ENCODE measurements at places on chromosomes 4 and X.

- DNase-seq, result no peak
These were observed 8.5 kb upstream of the GRIA3 start for GRCh38 chrX:123175366-123176122.

- no peak for DNase-seq
These were observed at the start of gene TCEAL9 for GRCh38 chrX:103356130-103356798. TCEAL9 (plus strand) TSS chrX:103356506; CDS start chrX:103357685, 1,179 bp downstream.

GRCh38 chr4:33037464-33037863, 2317.3 kb downstream of the PCDH7 start:
- DNase-seq, result no peak

DNA sequence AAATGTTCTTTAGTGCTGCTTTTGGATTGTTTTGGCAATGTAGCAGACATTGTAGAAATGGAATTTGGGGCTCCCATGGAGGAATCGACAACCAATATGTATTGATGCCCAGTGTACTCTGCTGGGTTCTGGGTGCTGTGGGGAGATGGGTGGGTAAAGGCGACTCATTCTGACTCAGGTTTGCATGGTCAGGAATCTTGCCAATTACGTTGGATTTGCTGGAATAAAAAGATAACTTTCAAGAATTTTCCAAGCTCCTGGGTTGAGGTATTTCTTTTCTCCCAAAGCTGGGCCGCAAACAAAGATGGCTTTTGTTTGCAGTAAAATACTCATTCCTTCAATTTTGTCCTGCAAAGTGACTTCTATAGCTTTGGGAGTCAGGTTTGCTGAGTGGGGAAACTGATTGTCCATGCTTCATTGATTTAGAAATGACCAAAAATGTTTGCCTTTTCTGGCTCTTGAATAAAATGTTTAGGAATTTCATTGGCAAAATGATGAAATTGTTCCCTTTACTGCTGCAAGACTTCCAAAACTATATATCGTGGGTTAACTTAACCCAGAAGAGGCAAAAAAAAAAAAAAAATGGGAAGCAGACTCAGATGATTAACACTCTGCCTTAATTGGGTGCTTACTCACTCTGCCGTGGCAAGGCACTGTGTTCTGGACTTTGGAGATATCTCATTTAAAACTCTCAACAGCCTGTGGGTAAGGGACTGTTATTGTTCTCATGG, 57.0 kb downstream of the RTL9 start:
- DNase-seq, result no peak

- DNase-seq, result no peak
These were observed 26.9 kb downstream of the TSPAN5 start for GRCh38 chr4:98631506-98631905.

GRCh38 chr4:141860974-141861373, 224.6 kb downstream of the IL15 start:
- no peak for DNase-seq

DNA sequence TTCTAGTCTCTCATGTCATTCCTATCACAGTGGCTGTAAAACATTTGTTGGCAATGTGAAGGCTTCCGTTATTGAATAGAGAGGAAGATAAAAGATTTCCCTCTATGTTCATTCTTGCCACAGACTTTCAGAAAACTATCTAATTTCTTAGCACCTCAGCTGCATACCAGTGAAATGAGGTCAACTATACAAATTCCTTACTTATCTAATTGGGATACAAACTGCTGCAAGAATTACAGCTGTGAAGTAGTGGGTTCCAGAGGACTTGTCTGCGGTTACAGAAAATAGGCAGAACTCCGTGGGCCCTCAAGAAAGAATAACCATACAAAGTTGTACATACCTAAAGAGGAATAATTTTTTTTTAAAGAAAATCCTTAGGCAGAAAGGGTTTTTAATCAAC, 175.8 kb downstream of the PPP1R2C start:
- DNase-seq, result no peak

DNA sequence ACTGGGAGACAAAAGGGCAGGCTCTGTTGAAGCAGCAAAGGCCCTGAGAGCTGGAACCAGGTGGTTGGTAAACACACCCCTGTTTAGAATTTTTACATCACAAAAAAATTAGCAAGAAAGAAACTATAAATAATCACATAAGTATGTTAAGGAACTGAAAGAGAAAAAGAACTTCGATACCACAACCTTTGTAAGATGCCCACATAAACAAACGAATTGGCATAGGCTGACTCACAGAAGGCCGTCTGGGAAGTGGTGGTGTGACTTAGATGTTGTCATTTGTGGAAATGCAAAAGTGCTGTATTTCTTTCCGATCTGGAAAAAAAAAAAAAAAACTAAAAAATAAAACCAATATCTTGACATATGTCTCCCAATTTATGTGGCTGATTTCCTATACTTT, 235.1 kb downstream of the USP46 start:
- no peak for DNase-seq

DNA sequence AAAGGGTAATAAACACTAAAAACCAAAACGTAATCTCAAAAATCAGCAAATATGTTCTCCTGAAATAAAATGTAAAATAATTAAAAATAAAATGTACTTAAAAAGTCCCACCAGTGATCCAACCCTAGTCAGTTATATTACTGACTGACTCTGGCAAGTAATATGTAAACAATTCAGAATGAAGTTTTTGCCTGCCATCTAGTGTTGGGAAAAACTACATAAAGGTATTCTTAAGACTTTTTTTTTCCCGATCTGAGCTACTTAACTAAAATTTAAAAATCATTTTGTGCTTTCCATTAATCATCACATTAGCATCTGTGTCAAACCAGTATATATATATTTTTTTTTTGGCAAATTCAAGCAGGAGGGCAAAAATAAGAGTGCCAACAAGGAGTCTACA, 24.0 kb downstream of the RCHY1 start:
- no peak for DNase-seq

GRCh38 chrX:44156726-44157125, 183.5 kb upstream of the NDP start:
- no peak for DNase-seq

- DNase-seq, result peak; percentile 44
These were observed 33.1 kb downstream of the GAB3 start for GRCh38 chrX:154717824-154718223.

GRCh38 chr4:156538651-156539257, 432.8 kb downstream of the PDGFC start:
- DNase-seq, result no peak

DNA sequence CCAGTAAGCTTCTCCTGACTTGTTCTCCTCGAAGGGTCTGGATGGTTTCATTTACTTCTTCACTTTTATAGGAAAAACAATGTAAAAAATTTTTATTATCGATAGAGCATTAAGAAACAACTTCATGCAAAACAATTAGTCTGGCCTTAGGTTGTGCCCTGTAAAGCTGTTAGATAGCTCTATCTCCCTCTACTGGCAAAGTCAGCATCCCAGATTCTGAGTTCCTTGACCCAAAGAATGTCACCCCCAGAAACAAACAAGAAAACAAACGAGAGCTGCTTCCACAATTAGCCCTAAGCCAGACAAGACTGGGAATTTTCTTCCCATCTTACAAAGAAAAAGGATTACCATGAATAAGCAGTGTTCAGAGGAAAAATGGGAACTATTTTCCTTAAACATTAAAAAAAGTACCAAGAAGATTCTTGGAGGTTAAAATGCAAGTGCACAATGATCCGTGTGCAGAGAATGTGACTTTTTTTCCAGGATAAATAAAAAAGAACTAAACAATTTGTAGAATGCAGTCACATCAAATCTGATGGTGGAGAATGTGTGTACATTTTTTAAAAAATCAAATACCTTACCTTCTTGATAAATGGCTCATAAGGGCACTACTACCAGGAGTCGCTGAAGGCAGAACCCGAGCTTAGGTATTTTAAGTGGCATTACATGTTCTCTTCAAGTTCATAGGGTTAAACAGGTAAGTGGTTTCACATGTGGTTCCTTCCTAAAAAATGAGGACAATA, 293.2 kb downstream of the FBXO8 start:
- DNase-seq, result no peak

- DNase-seq, result no peak
These were observed 67.9 kb downstream of the KLHL8 start for GRCh38 chr4:87152310-87153041.

GRCh38 chrX:5015451-5015850, 1213.2 kb downstream of the NLGN4X start:
- no peak for DNase-seq

GRCh38 chr4:122577808-122578781, 42.8 kb downstream of the IL21 start:
- DNase-seq, result peak; percentile 29

DNA sequence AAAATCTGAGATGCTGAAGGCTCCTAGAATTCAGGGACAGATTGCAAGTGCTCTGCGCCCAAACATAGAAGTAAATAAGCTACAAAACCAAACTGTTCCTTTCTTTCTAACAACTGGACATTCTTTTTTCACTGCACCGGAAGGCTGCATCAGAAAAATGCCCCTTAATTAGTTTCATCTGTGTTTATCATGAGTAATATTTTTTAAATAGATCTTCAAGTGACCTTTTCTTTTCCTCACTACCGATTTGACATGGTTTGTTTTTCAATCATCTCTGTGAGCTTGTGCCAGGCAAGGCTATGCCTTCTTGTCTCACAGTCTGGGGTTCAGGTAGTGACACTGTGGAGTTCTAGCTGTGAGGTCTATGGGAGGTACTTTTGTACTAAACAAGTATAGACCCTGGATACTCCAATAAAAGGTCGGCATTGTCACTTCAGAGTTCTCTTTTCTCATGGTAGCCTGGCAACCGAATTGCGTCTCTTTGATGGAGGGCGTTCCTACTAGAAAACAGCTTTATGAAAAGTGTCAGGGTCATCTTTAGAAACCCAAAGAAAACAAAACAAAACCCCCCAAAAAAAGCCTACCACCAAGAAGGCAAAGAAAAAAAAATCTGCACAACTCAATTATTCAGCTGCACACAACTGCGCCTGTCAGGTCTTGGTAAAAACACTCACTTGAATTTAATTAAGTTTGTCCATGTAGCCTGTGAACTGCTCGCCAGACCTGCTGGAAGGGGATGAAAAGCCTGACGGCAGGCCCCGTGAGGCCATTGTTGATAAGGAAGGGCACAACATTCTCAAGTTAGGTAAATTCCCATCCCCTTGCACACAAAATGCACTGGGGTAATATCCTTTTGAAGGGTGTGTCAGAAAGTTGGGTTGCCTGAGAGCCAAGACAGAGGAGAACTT, 22.8 kb upstream of the ADAMTS3 start:
- no peak for DNase-seq

GRCh38 chrX:129462707-129463106, 60.6 kb downstream of the SMARCA1 start:
- DNase-seq, result no peak

DNA sequence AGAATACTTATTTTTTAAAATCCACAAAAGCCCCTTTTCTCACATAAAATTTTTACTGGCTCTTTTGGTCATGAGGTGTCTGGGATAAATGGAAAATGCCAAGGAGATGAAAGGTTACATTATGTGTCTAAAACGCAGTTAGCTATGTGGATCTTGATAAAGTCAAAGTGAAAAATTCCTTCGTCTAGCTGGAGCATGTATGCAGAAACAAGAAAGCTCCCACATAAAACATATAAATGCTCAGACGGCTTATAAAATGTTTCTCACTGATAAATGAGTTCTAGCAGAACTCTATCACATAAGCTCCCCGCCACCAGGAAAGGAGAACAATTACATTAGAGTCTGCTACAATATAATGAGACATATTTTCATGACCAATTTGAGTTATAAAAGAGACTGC, 83.8 kb downstream of the TBC1D9 start:
- no peak for DNase-seq

DNA sequence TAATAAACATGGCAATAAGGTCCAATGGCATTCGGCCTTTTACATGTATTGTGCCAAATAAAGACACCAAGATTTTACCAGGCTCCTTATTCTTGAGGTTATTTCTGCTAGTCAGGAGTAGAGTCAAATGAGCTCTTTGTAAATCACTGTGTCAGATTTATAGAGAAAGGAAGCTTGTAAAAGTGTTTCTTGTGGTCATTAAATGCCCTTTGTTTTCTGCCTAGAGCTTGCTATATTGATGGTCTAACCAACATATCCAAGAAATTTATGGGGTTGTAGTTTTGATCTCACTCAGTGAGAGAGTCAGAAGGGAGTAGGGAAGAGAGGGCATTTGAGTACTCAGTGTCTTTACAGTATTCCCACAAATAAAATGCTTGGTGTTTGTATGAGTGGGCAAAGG, 86.2 kb upstream of the FRMPD4 start:
- DNase-seq, result no peak

GRCh38 chr4:163042306-163042705, 124.4 kb downstream of the NAF1 start:
- no peak for DNase-seq

GRCh38 chr4:19774690-19775256, 476.9 kb upstream of the SLIT2 start:
- DNase-seq, result no peak

DNA sequence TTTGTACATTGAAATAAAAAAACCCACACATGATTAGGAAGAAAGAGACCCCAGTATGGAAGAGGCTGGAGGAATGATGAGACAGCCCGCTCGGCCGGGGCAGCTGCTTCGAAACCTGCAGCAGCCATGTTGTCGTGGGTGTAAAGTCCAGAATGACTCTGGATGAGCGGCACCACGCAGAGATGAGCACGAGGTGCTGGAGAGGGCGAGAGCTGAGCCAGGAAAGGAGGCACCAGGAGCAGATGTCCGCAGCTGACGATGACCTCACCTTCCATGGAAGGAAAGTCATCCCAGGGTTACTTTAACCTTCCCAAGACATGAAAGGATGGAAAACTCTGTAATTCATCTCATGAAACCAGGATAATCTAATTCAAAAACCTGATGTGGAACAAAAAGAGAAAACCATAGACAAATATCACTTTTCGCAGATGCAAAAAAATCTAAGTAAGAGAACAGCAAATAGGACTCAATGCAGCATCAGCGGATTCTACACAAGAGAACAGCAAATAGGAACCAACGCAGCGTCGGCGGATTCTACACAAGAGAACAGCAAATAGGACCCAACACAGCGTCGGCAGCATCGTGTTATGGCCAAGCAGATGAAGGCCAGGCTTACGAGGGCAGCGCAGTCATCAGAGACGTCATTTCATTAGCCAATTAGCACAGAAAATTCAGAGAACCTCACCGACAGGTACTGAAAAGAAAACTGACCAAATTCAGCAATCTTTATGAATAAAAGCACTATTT, 25.9 kb upstream of the SPON2 start:
- peak; percentile 1 for DNase-seq

DNA sequence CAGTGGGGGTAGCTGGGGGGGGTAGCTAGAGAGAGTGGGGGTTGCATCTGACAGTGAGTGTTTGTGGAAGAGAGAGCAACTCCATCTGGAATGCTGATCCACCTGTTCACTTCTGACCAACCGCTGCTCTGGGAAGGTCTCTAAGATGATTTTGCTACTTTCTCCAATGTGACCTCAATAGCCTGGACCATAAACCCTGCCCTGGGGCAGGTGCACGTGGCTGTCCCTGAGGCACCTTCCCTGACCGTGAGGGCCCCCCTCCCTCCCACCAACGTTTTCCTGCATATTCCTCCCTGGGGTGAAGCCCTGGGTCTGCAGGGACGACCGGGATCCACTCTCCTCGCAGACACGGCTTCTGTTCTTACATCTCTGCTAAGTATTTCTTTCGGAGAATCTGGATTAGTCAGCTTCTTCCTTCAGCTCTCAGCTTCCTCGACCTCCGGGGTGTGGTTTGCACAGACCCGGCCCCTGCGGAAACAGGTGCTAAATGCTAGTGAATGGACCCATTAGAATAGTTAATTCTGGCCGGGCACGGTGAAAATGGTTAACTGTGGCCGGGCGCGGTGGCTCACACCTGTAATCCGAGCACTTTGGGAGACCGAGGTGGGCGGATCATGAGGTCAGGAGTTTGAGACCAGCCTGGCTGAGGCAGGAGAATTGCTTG, 21.4 kb upstream of the PLCXD1 start:
- no peak for DNase-seq

Measured in CD14-positive monocyte (primary cell).